AG10803 (cell line): ENCODE measurements at places on chromosomes 16 and 17.
A peak's percentile ranks its signal among the peaks of the same experiment; 100 is the strongest.

- peak; percentile 88 for DNase-seq
Measured at GRCh38 chr17:64572682-64573154, 65.9 kb downstream of the CEP95 start.

GRCh38 chr16:55567382-55567781 lies 898 bp downstream of the CAPNS2 start:
- DNase-seq, result peak; percentile 73

DNA sequence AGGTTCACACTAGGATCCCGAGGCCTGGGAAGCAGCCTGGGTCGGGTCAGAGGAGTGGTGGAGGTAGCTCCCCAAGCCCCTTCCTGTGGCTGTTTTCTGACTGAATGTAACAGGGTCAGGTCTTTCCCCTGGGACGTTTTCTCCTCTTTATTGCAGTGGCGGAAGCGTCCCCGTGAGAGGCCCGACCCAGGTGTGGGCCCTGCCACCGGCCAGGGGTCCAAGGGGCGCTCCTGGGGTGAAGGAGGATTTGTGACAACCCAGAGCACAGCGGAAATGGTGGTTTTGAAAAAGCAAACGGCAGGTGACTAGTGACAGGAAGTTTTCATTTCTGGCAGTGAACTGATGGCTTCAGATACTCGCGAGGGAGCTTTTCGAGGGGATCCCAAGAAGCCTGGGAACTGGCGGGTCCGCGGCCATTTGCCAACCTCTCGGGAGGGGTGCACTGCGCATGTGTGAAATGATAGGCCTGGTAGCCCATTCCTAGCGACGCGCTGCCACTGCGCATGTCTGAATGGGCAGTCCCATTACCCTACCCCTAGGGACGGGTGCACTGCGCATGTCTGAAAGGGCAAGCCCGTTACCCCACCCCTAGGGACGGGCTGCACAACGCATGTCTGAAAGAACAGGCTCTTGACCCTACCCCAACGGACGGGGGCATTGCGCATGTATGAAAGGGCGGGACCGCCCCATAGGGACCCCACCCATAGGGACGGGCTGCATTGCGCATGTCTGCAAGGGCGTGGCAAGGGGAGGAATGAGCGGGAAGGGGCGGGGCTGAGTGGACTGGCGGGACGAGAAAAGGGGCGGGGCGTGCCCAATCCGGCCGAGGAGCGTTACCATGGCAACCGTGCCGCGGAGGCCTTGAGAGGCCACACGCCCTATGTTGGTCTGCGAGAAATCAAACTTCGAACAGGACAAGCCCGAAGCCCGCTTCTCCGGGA lies 1747.9 kb downstream of the TP53TG3F start:
- no peak for DNase-seq

GRCh38 chr16:86286991-86287663 lies 223.2 kb upstream of the FOXF1 start:
- DNase-seq, result no peak

DNA sequence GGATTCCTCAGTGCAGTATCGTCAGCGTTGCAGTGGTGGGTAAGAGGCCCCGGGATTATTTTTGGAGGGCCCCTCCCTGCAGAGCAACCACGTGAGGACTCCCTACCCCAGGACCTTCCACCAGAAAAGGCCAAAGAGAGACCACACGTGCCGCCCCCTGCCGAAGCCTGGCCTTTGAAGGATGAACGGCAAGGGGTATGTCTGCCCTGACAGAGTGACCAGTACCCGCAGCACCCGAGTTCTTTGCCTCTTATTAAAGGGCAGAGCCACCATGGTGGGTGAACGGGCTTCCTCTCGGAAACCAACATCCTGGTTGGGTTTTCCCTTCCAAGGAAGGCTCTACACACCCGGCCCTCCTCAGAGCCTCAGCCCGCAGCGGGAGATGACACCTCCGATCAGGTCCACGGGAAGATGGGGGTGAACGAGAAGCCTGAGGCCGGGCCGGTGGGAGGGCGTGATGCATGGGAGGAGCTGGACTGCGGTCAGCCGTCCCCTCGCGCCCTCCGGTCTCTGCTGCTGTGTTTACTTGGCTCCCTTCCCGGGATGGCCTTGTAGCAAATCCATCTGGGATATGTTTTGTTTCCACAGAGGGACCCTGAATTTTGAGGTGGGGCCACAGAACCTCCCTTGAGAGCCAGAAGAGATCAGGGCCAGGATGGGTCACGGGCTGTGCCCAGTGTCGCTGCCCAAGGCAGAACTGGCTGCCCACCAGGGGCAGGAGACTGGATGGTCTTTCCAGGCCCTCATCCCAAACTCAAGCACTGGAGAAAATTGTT lies 49.1 kb downstream of the TBC1D16 start:
- no peak for DNase-seq

GRCh38 chr17:72988451-72988850 lies 104.0 kb downstream of the SLC39A11 start:
- DNase-seq, result no peak

DNA sequence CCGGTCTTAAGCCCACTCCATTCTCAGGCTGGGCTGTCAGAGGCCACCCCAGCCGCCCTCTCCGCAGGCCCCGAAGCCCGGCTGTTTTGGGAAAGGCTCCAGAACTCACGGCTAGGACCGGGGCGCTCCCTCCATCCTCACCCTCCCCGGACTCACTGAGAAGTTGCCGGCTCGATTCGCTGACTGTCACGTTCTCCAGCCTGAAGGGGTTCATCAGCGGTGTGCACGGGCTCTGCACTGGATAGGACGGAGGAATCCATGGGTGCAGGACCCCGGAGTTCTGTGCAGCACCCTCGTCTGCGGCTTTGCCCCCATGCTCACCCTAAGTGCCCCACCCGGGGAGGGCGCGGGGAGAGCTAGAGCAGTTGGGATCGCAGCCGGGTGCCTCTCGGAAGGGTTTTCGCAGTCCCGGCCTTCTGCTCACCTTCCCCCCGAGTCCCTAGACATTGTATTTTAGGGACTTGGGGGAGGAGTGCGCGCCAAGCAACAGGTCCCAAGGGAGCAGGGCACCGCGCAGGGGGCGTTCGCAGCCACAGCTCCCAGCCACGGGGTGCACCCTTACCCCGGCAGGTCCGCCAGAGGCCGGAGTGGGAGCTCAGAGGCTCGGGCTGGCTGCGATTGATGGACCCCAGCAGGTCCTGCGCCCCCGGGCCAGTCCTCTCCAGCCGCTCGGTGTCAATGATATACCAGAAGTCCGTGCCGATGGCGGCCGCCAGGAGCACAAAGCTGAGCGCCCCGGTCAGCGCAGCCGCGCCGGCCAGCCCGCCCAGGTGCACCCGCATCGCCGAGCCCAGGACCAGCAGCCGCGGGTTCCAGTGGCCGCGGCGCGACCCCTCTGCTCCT lies 1.0 kb downstream of the TMEM114 start:
- DNase-seq, result no peak

DNA sequence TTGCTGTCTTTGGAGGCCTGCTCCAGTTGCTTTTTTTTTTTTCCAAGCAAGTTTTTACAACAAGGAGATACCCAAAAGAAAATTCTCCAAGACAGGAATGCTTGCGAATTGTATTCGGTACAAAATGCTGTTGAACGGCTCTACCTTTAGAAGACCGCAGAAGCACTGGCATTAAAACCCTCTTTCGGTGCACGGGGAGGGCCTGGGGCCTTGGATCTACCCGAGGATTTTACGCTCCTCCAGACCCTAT lies 1.3 kb upstream of the HELZ start:
- DNase-seq, result no peak

- no peak for DNase-seq
Measured at GRCh38 chr17:62998665-62999393, 32.8 kb downstream of the TANC2 start.

DNA sequence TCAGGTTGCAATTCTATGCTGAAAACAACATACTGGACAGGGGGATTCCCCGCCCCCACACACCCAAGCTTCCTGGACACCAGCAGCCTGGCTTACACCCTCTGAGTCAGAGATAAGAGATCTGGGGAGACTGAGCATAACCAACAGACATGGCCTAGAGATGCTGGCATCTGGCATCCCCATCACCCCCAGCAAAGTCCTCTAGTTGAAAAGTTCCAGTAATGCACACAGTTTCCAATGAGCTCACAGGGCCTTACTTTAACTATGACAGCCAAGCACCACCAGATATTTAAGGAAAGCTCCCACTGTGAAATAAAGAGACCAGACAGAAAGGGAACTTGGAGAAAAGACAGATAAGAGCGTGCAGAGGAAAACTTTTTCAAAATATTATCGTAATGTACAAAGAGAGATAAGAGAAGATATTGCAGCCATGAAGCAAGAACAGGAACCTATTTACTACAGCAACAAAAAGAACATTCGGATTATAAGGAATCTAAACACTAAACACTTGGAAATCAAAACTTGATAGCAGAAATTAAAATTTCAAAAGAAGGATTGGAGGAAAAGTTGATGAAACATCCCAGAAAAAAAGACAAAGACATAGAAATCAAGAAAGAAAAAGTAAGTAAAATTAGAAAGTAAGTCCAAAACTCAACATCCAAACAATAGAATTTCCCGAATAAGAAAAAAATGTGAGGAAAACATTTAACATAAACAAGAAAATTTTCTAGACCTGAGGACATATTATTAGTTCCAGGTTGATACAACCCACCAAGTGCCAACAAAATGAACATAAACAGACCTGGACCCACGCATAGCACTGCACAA lies 17.2 kb upstream of the ALOX15 start:
- no peak for DNase-seq

- DNase-seq, result no peak
Measured at GRCh38 chr17:27475981-27476895, 20.0 kb downstream of the KSR1 start.

GRCh38 chr17:40338058-40338457 lies 26.5 kb downstream of the GJD3 start:
- DNase-seq, result no peak

DNA sequence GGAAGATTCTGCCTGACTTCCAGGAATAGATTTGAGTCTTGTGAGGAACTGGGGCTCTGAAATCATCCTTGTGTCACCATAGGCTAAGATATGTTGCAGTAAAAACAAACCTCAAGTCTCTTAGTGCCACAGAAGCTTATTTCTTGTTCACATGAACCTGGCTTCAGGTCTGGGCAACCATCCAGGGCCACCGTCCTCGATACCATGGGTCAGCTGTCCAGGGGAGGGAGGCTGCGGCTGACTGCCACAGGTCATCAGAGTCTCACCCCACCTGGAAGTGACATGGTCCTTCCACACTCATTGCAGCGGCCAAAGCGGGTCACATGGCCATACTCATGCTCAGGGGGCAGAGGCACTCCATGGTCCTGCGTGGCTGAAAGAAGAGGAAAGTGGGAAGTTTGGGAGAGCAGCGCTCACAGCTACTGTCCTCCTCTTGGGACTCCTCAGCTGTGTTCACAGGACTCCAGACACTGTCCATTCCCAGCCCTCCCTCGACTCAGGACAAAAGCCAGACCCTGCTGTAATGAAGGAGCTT lies 284.5 kb downstream of the CBLN1 start:
- DNase-seq, result no peak

DNA sequence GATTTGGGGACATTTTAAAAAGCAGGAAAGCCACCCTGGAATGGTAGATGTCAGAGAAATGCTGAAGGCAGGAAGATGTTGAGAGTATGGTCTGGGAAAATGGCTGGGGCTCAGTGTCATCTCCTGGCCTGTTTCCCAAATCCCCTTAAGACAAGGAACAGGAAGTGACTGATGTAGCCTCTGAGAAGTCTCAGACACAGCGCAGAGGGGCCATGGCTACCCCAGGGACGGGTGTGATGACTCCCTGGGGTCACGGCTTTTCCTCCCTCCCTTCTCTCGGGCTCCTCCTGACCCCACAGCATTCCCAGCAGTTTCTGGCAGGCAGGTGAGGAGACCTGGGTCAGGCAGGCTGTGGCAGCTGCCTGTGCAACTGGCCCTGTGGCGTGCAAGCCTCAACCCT lies 45.4 kb downstream of the RAP1GAP2 start:
- DNase-seq, result peak; percentile 4

GRCh38 chr17:77009877-77010276 lies 130.9 kb upstream of the SEC14L1 start:
- no peak for DNase-seq

- peak; percentile 46 for DNase-seq
Measured at GRCh38 chr16:77556201-77556873, 121.5 kb upstream of the ADAMTS18 start.

- DNase-seq, result no peak
Measured at GRCh38 chr16:27811881-27812280, 251.6 kb downstream of the GSG1L start.

DNA sequence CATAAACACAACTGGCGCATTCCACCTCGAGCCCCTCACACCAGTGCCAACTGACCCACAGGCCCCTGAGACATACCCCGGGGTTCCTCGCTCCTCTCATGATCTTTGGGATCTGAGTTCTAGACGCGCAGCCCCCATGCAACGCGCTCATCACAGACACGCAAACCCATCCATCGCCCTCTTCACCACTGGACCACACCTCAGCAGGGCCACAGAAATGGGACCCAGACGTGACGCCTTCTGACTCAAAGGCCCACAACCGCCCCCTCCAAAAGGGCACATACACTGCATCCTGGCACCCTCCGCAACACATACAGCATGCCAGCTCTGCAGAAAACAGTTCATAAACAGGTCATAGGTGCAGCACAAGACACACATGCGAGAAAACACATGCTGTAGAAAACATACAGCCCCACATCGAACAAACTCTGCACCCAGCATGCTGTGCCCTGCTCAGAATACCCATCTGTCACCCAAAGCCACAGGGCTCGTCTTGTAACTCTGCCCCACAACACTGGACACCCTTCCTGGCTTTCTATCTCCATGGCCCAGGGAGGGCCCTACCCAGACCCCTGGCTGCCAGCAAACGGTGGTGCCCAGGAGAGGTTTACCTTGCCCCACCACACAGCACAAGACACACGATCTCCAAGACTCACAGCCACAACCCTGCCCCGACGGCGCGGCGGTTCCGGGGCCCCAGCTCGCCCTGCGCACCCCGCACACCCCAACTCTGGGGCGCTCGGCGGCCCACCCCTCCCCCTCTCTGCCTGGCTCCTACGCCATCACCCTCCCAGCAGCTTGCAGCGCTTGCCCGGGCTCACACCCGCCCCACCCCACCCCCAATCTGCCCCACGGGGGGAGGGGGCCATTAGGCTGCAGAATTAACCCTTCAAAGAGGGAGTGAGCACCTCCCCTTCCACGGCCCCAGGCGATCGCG lies 887 bp downstream of the ZBTB4 start:
- peak; percentile 48 for DNase-seq

DNA sequence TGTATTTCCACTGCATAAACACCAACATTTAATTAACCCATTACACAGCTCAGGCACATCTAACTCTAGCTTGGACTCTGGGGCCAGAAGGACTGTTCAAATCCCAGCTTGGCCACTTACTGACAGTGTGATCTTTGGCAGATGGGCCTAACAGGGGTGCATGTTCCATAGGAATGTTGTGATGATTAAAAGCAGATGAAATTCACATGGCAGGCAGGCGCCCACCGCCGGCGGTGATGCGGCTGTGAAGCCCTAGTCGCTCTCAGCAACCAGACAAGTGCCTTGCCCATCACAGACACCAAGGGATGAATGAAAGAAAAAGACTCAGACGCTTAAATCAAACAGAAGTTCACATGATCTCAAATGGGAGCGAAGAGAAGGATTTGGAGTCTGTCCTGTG lies 84.6 kb upstream of the WSB1 start:
- no peak for DNase-seq

GRCh38 chr16:4313563-4314531 lies 2.0 kb upstream of the GLIS2 start:
- DNase-seq, result no peak
